Nucleus accumbens (tissue), 56 donors: ENCODE measurements at places on chromosomes 5 and 9.

- no peak for DNase-seq
Observed at GRCh38 chr9:10605388-10605787, 7.4 kb downstream of the PTPRD start.

DNA sequence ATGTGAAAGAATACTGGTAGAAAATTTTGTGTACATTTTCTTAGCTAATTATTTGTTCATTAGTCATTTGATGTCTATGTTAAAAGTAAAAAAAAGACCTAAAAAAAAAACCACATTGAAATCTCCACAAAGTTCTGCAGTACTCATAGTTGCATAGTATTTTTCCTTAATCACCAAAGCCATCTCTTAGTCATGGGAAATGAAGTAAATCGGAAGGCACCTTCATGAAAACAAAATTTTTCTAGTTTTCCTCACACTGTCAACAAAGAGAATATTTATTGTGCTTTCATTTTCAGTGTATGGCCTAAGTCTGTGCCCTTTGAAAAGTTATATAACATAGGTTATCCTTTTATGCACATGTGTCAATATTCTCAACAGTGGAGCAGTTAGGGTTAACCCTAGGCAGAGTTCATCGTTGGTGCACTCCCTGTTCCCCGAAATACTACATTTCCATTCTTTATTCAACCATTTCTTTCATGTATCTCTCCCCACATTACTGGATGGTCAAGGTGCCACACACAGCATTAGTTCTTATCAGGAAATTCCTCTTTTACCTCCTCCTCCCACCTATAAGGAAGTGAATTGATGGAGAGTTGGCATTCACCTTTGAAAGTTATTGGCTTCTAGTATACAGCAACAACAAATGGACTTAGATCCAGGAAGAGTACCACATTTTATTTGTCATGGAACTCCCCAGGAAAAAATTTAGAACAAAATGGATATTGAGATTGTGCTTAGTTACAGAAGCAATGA lies 93.1 kb downstream of the NUDT12 start:
- DNase-seq = no peak

GRCh38 chr9:21141427-21141882 lies at the start of gene IFNW1:
Gene IFNW1, minus strand, starts transcription at chr9:21141832. Its CDS starts 262 bp downstream, at chr9:21141570.
- no peak for DNase-seq

DNA sequence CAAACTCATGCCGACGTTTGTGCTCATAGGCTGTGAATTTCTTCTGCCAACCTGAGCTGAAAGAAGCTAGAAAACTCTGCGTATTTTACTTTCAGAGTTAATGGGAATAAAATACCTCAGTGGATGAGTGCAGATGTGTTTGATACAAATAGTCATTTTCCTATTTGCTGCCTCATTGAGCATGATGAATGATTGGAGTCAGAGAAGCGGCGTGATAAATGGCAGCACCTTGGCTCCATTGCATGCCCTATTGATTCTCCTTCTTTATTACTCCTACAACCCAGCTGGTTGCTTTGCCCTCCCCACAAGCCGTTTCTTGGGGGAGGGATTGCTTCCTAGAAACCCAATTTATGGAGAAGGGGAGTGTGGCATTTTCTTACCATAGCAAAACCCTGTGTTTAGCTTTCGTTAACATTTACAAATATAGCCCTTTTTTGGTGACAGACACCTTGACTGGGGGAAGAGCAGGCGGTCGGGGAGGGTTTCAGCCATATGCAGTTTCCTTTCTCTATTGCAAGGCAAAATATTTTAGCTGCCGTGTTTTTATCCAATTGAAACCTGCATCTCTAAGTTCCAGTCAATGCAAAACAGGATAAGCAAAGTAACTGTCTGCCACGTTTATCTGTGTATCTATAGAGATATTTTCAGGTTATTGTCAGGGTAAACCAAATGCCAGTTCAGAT lies 93.1 kb upstream of the TBCA start:
- no peak for DNase-seq

GRCh38 chr5:71522151-71522550 lies 65.0 kb upstream of the MCCC2 start:
- DNase-seq = no peak

DNA sequence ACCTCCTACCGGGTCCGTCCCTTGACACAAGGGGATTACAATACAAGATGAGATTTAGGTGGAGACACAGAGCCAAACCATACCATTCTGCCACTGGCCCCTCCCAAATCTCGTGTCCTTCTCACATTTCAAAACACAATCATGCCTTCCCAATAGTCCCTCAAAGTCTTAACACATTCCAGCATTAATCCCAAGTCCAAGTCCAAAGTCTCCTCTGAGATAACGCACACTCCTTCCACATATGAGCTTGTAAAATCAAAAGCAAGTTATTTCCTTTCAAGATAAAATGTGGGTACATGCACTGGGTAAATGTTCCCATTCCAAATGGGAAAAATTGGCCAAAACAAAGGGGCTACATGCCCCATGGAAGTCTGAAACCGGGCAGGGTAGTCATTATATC lies 463.9 kb upstream of the CDH9 start:
- no peak for DNase-seq

GRCh38 chr9:127733614-127734013 lies 1.5 kb downstream of the TOR2A start:
- DNase-seq = no peak

- no peak for DNase-seq
Observed at GRCh38 chr5:156376751-156377150, 49.8 kb downstream of the SGCD start.
